ENCODE measurements at places on chromosomes 1 and 21.

GRCh38 chr1:198212675-198213074 lies 55.9 kb downstream of the NEK7 start:
- no peak for DNase-seq

GRCh38 chr1:64469116-64469976 lies 583 bp upstream of the CACHD1 start:
- no peak for DNase-seq

DNA sequence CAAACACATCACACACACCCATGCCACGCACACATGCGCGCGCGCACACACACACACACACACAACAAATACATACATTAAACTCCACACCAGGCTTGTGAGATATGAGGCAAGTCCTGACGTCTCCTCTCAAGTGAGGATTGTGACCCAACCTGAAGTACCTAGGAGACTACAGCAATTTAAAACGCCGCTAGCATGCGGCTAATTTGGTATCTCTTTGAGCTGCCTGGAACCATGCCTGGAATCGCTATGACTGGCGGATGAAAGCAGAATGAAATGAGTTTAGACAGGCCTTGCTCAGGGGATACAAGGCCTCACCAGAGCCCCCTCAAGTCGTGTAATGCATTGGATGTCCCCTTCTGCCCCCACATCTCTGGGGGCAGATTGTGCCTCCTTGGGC lies 1.6 kb upstream of the RAB7B start:
- DNase-seq, result no peak

DNA sequence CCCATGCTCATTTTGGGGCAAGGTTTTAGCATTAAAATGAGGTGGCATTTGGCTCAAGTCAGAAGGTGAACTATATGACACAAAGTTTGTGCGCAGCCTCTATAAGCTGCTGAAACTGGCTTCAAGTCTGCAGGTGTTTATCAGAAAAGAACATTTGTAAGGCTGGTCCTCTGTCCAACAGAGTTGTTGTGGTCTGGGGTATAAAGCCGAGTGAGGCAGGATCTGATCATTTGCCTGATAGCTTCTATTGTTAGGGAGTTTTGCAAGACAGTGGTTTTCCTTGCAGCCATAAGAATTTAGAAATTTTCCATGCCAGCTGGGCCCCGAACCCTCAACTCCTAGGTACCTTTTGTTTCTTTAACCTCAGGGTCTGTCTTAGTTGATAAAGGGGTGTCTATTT lies 130.8 kb downstream of the PGBD5 start:
- peak; percentile 32 for DNase-seq

DNA sequence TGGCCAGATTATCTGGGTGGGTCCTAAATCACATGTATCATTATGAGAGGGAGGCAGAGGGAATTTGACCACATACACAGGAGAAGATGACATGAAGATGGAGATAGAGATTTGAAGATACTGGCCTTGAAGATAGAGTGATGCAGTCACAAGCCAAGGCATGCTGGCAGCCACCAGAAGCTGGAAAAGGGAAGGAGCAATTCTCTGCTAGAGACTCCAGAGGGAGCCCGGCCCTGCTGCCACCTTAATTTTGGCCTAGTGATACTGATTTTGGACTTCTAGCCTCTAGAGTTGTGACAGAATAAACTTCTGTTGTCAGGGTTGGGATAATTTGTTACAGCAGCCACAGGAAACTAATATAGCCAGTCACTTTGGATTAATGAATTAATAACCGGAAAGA lies 2.2 kb upstream of the PRDM2 start:
- DNase-seq, result peak; percentile 18

GRCh38 chr1:244002721-244003120 lies 48.4 kb upstream of the ZBTB18 start:
- no peak for DNase-seq
